ENCODE measurements at places on chromosomes 7 and 10. TPM values are rescaled to one million over a fixed set of nuclear protein-coding genes. Genes with fewer than 3 reads are reported as not detected.

ZPBP gene
- total RNA-seq, result 0.36 TPM

RSPH10B gene
- not detected for total RNA-seq

OSBPL3 gene
- total RNA-seq, result 45.7 TPM

MARVELD1 gene
- total RNA-seq, result 2.3 TPM

FBXL15 gene
- 14.1 TPM for total RNA-seq

STOX1 gene
- 0.36 TPM for total RNA-seq

SPDYE2B gene
- not detected for total RNA-seq

CH25H gene
- not detected for total RNA-seq

AQP1 gene
- 0.27 TPM for total RNA-seq

H2BK1 gene
- total RNA-seq, result not detected

PIP gene
- total RNA-seq, result not detected

MMRN2 gene
- not detected for total RNA-seq

LRRC18 gene
- not detected for total RNA-seq

CRPPA gene
- 1.6 TPM for total RNA-seq

PSTK gene
- 4.8 TPM for total RNA-seq

SORCS1 gene
- total RNA-seq, result not detected

FOXP2 gene
- total RNA-seq, result not detected

ADCY1 gene
- total RNA-seq, result 0.02 TPM

CD36 gene
- not detected for total RNA-seq

TET1 gene
- total RNA-seq, result 1.1 TPM

DNAJC30 gene
- total RNA-seq, result 6.7 TPM

C10orf90 gene
- not detected for total RNA-seq

OR2A1 gene
- total RNA-seq, result not detected

TUBAL3 gene
- total RNA-seq, result not detected

PRPF18 gene
- 17.9 TPM for total RNA-seq

GHRHR gene
- not detected for total RNA-seq

SPDYE9 gene
- total RNA-seq, result not detected

IL2RA gene
- 874 TPM for total RNA-seq

GTF2I gene
- total RNA-seq, result 156 TPM

CLDN12 gene
- total RNA-seq, result 3.9 TPM

CHRM2 gene
- not detected for total RNA-seq

CTAGE4 gene
- total RNA-seq, result 1.6 TPM

COPG2 gene
- 23.8 TPM for total RNA-seq

FRAT1 gene
- total RNA-seq, result 3.2 TPM

CRYGN gene
- 0.90 TPM for total RNA-seq

CADPS2 gene
- total RNA-seq, result not detected

SUGCT gene
- total RNA-seq, result 1.6 TPM

CALML5 gene
- total RNA-seq, result not detected

ZFAND4 gene
- 13.5 TPM for total RNA-seq

GPR158 gene
- total RNA-seq, result not detected

CDH23 gene
- 2.7 TPM for total RNA-seq

MYH16 gene
- not detected for total RNA-seq

FRA10AC1 gene
- 15.1 TPM for total RNA-seq

PTF1A gene
- not detected for total RNA-seq

AGAP5 gene
- 8.8 TPM for total RNA-seq

PAPSS2 gene
- total RNA-seq, result 0.20 TPM

NPSR1 gene
- not detected for total RNA-seq

WEE2 gene
- total RNA-seq, result not detected

MYL7 gene
- total RNA-seq, result not detected

DTX2 gene
- 20.5 TPM for total RNA-seq

CDNF gene
- 1.8 TPM for total RNA-seq

ATOH7 gene
- total RNA-seq, result not detected

VAX1 gene
- not detected for total RNA-seq

PTPRN2 gene
- 0.49 TPM for total RNA-seq

TSPAN12 gene
- total RNA-seq, result not detected

ASZ1 gene
- total RNA-seq, result not detected

VWC2 gene
- not detected for total RNA-seq

CELF2 gene
- 133 TPM for total RNA-seq
